Activated CD8-positive, alpha-beta memory T cell treated with anti-CD3 and anti-CD28 coated beads, Interleukin-2, amount 50 U/mL, for 4 hours (primary cell): ENCODE measurements at places on chromosomes 11 and 22.
A peak's percentile ranks its signal among the peaks of the same experiment; 100 is the strongest.

GRCh38 chr11:73949912-73950311 is 914 bp upstream of the DNAJB13 start:
- no peak for DNase-seq

DNA sequence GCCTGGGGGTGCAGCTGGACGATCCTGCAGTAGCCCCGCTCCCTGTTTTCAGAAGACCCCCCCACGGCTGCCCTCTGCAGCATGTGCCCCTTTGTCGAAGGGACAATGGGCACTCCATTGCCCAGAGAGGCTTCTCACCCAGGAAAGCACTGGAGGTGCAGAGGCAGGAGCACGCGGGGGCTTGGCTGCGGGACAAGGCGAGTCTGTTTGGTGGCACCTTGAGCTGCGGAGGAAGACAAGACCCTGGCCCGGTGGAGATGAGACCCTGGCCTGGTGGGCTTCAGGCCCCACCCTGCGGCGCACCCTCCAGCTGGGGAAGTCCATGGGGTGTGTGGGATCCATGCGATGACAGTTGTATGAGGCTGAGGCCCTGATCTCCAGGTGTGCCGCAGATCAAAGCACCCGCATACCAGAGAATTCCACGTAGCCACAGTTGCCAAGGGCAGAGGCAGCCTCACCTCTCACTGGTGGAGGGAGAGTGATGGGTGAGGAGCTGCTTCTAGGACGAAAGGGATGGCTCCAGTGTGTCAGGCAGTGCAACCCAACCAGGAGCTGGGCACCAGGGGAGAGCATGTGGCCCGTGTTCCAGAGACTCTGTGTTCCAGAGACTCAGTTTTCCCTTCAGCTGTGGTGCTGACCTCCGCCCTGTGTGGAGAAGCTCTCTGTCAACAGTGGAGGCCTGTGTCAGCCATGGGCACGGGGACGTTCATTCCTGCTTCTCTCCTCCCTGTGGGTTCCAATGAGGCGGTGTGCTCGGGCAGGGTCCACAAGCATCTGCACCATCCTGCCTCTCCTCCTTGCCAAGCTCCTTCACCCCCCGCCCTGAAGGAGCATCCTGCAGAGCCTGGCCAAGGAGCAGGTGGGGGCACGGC is 10.0 kb downstream of the TBX1 start:
- DNase-seq = no peak

GRCh38 chr11:126207896-126208295 is 3.6 kb downstream of the RPUSD4 start:
- no peak for DNase-seq

DNA sequence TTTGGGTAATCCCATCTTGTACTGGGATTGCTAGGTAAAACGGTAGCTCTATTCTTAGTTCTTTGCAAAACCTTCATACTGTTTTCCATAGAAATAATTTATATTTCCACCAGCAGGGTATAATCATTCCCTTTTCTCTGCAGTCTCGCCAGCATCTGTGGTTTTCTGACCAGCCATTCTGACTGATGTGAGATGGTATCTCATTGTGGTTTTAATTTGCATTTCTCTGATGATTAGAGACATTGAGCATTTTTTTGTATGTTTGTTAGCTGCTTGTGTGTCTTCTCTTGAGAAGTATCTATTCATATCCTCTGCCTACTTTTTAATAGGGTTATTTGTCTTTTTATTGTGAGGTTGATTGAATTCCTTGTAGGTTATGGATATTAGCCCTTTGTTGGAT is 220.9 kb downstream of the PGR start:
- DNase-seq = no peak

GRCh38 chr11:112625814-112626213 is 335.4 kb upstream of the NCAM1 start:
- no peak for DNase-seq

DNA sequence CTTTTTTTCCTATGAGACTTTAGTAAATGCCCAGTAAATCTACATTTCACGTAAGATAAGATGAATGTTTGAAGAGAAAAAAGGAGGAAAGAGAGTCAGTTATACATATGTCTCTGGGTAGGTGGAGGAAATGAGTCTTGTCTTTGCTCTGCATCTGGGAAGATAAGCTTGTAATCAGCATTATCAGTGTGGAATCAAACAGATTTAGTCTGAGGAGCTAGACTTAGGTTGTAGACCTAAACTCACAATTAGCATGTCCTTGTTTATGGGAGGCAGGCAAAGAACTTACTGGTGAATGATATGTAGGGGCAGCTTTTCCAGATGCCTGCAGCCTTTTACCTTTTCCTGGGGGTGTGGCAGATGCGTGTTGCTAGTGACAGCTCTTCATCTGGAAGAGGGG is 962.3 kb downstream of the TBC1D22A start:
- DNase-seq = no peak

DNA sequence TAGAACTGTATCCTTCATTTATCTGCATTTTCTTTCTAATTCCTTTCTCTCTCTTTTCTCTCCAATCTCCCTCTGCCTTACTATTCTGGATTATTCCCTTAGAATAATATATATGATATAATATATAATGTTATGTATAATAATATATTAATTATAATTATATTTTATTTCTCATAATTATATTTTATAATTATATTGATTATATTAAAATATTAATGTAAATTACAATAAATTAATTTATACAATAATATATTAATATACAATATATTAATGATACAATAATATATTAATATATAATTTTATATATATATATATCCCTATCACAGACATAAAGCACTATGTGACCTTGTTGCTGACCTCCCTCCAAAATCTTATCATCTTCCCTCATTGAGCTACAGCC is 661.3 kb upstream of the CHORDC1 start:
- no peak for DNase-seq

DNA sequence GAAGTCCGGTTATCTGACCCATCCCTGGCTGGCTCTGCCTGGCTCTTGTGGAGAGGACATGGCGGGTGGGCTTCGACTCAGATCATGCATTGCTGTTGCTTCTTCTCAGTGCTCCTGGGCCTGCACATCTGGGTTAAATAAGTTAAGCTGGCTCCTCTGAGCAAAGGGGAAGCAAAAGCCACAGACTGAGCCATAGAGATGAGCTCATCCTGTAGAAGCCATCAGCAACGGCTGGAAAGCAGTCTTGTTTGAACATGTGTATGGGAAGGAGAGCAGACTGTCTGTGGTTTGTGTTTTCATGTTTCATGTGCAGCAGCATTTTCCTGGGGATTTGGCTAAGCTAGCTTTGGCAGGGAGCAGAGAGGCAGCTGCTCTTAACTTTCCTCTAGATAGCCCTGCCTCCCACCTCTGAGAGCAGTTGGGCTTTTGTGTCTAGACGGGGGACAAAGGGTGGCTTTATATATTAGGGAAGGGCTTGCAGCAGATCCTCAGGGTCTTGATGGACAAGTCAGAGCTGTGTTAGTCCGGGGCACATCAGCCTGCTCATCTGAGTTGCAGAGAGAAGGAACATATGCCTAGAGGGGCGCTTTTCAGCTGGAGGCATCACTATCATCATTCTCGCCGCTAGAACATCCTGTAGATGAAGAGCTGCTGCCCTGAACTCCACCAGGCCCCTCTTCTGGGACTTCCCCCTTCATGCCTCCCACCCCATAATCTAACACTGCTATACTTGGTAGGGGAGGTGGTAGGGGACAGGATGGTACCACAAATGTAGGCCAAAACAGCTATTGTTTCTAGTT is 14.9 kb downstream of the DCPS start:
- DNase-seq = peak; percentile 32

DNA sequence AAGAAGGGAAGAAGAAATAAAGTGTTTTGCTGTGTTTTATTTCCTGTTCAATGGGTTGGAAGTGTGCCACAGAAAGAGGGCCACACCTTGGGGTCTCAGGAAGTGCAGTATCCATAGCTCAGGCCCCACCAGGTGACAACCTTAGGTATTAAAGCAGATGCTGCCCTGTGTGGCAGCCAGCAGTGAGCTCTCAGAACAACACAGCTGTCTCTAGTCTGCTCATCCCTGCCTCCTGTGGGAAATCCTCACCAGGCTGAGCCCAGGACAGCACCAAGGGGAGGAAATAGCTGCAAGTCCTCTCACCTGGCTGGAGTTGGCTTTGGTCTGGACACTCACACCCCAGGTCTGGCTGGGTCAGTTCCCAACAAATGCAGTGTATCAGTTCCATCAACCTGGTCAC is 25.1 kb downstream of the ARL14EP start:
- DNase-seq = no peak

DNA sequence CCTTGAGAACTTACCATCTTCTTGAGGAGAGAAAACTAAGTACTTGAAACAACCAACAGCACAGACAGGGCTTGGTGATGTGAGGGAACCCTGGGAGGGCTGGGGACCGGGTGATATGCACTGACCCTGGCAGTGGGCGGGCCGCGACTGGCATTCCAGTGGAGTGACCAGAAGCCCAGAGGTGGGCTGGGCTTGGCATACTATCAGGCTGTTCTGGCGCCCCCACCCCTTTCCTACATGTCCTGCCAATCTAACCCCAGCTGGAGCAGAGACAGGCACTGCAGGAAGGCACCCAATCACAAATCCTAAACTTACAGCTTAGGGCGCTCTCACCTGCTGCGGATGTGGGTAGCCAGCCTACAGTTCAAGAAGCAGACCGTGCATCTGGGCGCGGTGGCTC is 54.0 kb upstream of the GCAT start:
- DNase-seq = no peak

DNA sequence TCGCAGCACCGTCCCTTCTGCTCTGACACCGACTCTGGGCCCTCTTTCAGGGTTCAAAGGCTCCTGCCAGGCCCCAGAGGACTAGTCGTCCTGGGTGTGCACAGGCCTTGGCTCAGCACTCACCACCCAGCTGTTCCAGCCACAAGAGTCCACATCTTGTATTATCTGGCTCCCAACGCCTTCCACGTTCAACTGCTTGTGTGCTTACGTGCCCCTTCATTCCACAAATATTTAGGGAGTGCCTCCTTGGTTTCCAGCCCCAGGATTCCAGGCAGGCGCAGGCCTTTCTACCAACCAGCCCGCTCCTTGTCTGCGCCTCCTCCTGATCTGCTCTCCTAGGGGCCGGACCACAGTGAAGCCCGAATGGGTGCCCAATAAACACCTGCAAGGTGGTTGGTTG is 70.9 kb downstream of the SCUBE1 start:
- DNase-seq = no peak

DNA sequence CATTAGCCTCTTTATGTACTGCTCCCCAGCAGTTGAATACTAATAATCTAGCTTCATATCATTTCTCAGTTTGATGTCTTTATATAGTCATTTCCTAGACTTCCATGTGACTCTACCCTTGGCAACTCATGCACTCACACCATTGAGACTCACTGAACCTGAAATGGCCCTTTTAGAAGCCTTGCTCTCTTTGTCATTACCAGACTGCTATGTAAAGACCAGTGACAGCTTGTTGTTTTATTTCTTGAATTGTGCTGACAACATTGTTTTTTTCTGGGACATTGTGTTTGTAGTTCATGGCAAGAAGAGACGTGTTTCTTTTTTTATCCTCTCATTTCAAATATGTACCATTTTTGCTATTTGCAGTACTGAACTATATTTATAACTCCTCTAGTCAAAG is 256.5 kb downstream of the CNTN5 start:
- no peak for DNase-seq

- no peak for DNase-seq
Measured at GRCh38 chr11:70226967-70227366, 23.9 kb downstream of the FADD start.

DNA sequence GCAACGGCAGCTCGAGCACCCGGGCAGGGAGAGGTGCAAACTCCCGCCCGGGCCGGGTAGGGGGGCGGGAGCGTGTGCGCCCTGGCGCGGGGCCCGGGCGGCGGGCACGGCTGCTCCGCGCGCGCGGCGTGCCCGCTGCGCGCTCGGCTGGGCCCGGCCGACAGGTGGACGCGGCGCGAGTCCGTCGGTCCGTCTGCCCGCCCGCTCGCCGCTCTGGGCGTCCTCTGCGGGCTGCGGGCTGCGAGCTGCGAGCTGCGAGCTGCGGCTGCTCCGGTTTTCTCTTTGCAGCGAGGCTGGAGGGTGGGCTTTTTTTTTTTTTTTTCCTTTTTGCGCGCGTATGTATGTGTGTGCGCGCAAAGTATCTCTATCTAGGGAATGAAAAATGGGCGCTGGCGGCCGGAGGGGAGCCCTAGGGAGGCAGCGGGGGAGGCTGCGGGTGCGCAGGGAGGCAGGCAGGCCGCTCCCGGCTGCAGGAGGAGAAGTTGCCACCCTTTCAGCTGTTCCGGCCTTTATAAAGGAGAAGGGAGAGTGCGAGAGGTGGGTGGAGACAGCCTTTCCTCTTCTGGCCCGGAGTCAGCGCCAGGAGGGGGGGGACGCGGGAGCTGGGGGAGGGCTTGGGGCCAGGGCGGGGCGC is at the start of gene PDGFB:
Gene PDGFB, minus strand, starts transcription at position 487 of the 634 bp plus-strand sequence. CDS start 1,019 bp downstream, outside the sequence.
- DNase-seq = no peak

DNA sequence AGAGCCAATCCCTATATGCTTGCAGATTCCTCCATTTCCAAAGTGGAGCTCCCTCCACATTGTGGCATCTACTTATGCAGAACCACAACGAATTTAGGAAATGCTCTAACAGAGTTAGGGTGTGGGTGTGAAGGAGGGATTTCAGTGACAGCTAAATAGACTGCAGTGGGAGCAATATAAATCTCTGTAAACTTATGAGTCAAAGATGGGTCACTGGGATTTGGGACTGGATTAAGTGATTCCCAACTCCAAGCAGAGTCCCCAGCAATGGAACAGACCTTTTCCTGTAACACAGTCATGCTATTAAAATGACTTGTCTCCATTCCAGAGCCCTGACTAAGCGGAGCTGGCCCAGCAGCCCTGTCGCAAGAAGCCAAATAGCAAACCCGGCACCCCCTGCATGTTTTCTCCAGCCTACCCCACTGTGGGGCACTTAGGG is 36.6 kb downstream of the RPL27A start:
- DNase-seq = no peak

GRCh38 chr11:34344768-34345539 is 12.9 kb downstream of the ABTB2 start:
- DNase-seq = no peak

- peak; percentile 42 for DNase-seq
Measured at GRCh38 chr22:41976070-41976901, 7.0 kb downstream of the SEPTIN3 start.
